Renal cortex interstitium (tissue), 15 donors: ENCODE measurements at places on chromosomes 12 and 14. TPM values are rescaled to one million over a fixed set of nuclear protein-coding genes. Genes with fewer than 3 reads are reported as not detected.

The ACOT2 gene
- polyA plus RNA-seq: 61.8 TPM

The ADGRD1 gene
- polyA plus RNA-seq: 15.0 TPM

The DENND5B gene
- 34.2 TPM for polyA plus RNA-seq

The MIP gene
- polyA plus RNA-seq: 0.26 TPM

The NTN4 gene
- polyA plus RNA-seq: 84.1 TPM

The PTGDR gene
- polyA plus RNA-seq: 0.89 TPM

The PLEKHG7 gene
- 1.1 TPM for polyA plus RNA-seq

The C14orf39 gene
- 0.32 TPM for polyA plus RNA-seq

The PTHLH gene
- polyA plus RNA-seq: 1.1 TPM

The ITGB7 gene
- polyA plus RNA-seq: 1.4 TPM

The KCNH3 gene
- polyA plus RNA-seq: 3.8 TPM

The TPH2 gene
- 0.09 TPM for polyA plus RNA-seq

The SERPINA5 gene
- polyA plus RNA-seq: 10.1 TPM

The FBRSL1 gene
- 41.9 TPM for polyA plus RNA-seq

The TAS2R20 gene
- 1.1 TPM for polyA plus RNA-seq

The GLIPR1L1 gene
- polyA plus RNA-seq: not detected

The RNFT2 gene
- 6.7 TPM for polyA plus RNA-seq

The ARID4A gene
- 35.5 TPM for polyA plus RNA-seq

The VWF gene
- 7.3 TPM for polyA plus RNA-seq
